Suprapubic skin (tissue), 4 donors: ENCODE measurements at places on chromosomes 5 and 9.

GRCh38 chr5:175735701-175736100 lies 77.8 kb downstream of the HRH2 start:
- DNase-seq: no peak
- no peak overlapping the region for H3K4me3 ChIP-seq
- no peak overlapping the region for H3K27ac ChIP-seq
- no peaks in the 10 kb centered on the region for H3K36me3 ChIP-seq
- H3K27me3 ChIP-seq: peaks cover 56% of the 10 kb centered on the region

DNA sequence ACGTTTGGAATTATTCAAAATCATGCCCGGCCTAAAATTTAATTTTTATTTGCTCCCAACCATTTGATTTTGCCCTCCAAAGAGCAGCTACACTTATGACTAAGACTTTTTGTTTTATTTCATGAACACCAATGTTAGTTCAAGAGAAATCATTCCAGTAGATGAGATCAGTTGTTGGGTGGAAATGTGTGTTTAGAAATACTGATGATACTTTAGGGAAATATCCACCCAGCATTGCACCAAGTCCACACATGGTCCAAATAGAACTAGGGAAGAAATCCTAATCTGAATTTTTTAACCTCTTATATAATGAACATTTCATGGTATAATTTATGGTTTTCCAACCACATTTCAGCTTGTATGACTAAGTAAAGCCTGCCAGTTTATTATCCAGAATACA lies 28.3 kb upstream of the GOLPH3 start:
- no peak overlapping the region for H3K27ac ChIP-seq
- DNase-seq: no peak
- no peak overlapping the region for H3K4me3 ChIP-seq
- H3K27me3 ChIP-seq: no peaks in the 10 kb centered on the region
- no peaks in the 10 kb centered on the region for H3K4me1 ChIP-seq

DNA sequence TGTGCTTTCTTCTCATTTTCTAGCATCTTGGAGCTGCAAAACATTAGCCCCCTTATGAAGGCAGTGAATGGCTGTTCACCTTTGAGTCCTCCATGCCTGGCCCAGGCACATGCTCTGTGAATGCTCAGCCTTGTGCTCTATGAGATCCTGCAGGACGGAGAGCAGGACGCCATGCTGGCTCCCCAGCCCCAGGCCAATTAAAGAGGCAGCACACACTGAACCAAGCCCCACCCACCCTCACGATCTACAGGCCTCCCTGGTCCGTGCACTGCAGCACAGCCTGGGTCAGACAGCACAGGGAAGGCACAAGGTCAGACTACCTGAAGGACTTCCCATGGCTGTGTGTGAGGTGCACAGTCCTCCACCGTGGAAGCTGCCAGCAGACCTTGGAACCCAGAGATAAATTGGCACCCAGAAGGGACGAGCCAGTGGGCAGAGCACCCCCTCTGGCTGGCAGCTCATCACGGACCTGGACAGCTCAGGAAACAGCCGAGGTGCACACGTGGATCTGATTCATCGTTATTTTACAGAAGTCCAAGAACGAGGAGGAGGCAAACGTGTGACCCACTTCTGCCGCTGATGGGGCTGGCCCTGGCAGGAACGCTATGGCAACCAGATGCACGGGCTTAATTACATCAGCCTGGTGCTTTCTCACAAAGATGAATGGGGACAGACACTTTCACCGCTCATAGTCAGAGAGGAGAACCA lies 59.5 kb downstream of the OLFM1 start:
- no peaks in the 10 kb centered on the region for H3K36me3 ChIP-seq
- H3K4me1 ChIP-seq: peaks cover 9% of the 10 kb centered on the region
- H3K27me3 ChIP-seq: peaks cover 67% of the 10 kb centered on the region
- H3K27ac ChIP-seq: no peak overlapping the region
- H3K4me3 ChIP-seq: no peak overlapping the region

GRCh38 chr5:109900911-109901627 lies 211.3 kb downstream of the MAN2A1 start:
- no peak overlapping the region for H3K27ac ChIP-seq
- DNase-seq: no peak
- no peaks in the 10 kb centered on the region for H3K4me1 ChIP-seq
- H3K4me3 ChIP-seq: no peak overlapping the region
- H3K36me3 ChIP-seq: no peaks in the 10 kb centered on the region
